ENCODE measurements at places on chromosomes 2 and 18.

- no peaks in the 10 kb centered on the region for H3K27me3 ChIP-seq
- H3K4me1 ChIP-seq = no peaks in the 10 kb centered on the region
- no peak overlapping the region for H3K4me3 ChIP-seq
- no peak overlapping the region for H3K27ac ChIP-seq
These were observed 115.7 kb upstream of the SLC1A4 start for GRCh38 chr2:64873472-64873924.

- H3K27ac ChIP-seq = no peak overlapping the region
- no peaks in the 10 kb centered on the region for H3K36me3 ChIP-seq
- DNase-seq = no peak
- peaks cover 3% of the 10 kb centered on the region for H3K4me1 ChIP-seq
- H3K27me3 ChIP-seq = no peaks in the 10 kb centered on the region
- H3K4me3 ChIP-seq = no peak overlapping the region
These were observed 1809.0 kb downstream of the SUCLG1 start for GRCh38 chr2:82650038-82650437.

DNA sequence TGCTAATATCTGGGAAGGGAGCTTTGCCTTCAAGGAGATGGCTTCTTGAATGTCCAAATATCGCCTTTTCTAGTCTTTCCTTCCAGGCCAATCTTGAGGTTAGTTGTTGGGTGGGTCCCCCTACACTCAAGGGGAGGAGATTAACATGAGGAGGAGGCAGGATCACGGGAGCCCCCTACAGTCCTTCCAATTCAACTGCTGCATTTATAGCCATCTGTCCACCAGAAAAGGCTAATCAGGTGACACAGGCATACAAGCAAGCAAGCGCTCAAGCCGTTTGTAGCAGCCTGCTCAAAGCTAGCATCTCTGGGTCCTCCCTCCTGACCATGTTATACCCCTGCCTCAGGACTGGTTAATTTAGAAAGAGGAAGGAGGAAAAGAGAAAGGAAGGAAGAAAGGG is 87.6 kb downstream of the MRPS9 start:
- H3K27ac ChIP-seq = no peak overlapping the region
- no peaks in the 10 kb centered on the region for H3K4me1 ChIP-seq
- H3K4me3 ChIP-seq = no peak overlapping the region
- H3K27me3 ChIP-seq = no peaks in the 10 kb centered on the region
- DNase-seq = no peak

- no peaks in the 10 kb centered on the region for H3K27me3 ChIP-seq
- H3K4me1 ChIP-seq = no peaks in the 10 kb centered on the region
- no peak for DNase-seq
- no peaks in the 10 kb centered on the region for H3K36me3 ChIP-seq
These were observed 98.2 kb upstream of the TTC39C start for GRCh38 chr18:23916338-23916737.

DNA sequence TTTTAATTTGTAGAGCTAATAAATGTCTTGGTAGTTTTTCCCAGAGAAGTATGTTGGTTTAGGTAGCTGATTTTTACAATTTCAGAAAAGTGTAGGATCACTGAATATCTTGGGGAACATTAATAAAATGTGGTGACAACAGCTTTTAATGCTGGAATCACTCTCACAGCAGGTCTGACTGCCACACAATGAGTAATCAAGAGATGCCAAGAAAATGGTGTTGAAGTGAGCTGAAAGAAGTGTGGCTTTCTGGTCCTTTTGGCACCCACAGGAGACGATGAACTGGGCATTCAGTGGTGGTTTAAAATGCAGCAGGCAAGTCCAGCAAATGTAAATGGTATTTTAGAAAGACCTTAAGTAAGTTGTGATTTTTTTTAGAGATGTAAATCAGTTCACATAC is 175.8 kb downstream of the CBLN2 start:
- no peak for DNase-seq
- no peak overlapping the region for H3K4me3 ChIP-seq
- no peaks in the 10 kb centered on the region for H3K36me3 ChIP-seq
- H3K27ac ChIP-seq = no peak overlapping the region
- no peaks in the 10 kb centered on the region for H3K4me1 ChIP-seq

DNA sequence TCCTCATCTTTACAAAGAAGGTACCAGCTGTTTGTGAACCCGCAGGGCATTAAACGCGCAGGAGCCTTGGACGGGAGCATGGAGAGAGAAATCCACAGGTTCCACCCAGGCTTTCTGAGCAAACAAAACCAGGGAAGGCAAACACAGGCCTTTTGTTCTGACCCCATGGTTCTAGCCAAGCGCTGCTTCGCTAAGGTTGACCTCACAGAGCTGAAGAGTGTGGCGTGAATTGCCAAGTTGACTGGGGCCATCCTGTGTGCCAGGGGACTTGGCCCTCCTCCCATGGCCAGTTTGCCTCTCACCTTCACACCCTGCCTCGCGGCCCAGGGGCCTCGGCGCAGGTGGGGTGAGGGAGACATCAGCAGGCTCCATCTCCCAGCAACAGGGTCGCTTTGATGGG is 74.1 kb downstream of the VAPA start:
- no peaks in the 10 kb centered on the region for H3K4me1 ChIP-seq
- no peaks in the 10 kb centered on the region for H3K36me3 ChIP-seq
- DNase-seq = peak; percentile 65
- no peak overlapping the region for H3K4me3 ChIP-seq
- H3K27me3 ChIP-seq = no peaks in the 10 kb centered on the region
